ENCODE measurements at places on chromosomes 3 and 15. TPM values are rescaled to one million over a fixed set of nuclear protein-coding genes. Genes with fewer than 3 reads are reported as not detected.

- DNase-seq: no peak
Observed at GRCh38 chr15:86139828-86140227, 60.2 kb downstream of the AGBL1 start.

DNA sequence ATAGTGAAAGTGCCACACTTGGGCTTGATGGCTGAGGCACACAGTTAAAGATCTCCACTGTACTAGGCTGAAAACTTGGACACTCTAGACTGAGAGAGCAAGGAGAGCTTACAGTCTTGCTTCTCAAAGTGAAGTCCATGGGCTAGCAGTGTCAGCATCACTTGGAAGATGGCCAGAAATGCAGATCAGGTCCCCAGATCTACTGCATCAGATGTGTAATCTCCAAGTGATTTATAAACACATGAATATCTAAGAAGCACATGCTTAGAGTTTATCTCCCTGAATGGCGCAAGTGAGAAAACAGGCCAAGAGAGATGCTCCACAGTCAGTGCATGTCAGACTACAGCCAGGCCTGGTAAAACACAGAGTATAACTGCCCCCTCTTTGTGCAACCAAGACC, 308.6 kb downstream of the CLSTN2 start:
- no peak for DNase-seq

- DNase-seq: no peak
Observed at GRCh38 chr15:62874959-62875625, 167.5 kb upstream of the TPM1 start.

PRR23A gene
- not detected for total RNA-seq

NEK11 gene
- 12.3 TPM for total RNA-seq

GRCh38 chr15:92889390-92890107, 10.6 kb upstream of the CHD2 start:
- no peak for DNase-seq

ANKUB1 gene
- not detected for total RNA-seq
